ENCODE measurements at places on chromosomes 5 and 9.

- DNase-seq, result no peak
Measured at GRCh38 chr5:161763571-161763970, 78.0 kb downstream of the GABRA6 start.

DNA sequence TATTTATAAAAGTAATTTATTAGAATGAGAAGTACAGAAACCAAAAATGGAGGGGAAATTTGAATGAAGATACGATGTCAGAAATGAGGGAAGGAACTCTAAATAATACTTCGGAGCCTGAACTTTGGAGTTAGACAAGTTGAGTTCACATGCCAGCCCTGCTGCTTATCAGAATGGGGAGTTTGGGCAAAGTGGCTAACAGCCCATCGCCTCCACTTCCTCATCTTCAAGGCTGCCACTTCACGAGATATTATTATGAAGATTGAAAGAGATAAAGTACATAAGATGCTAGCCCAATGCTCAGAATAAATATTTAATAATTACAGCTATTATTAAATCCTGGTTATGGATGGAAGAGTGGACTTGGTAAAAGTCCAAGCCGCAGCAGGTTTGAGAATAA lies 56.2 kb upstream of the ABCA1 start:
- DNase-seq, result no peak

DNA sequence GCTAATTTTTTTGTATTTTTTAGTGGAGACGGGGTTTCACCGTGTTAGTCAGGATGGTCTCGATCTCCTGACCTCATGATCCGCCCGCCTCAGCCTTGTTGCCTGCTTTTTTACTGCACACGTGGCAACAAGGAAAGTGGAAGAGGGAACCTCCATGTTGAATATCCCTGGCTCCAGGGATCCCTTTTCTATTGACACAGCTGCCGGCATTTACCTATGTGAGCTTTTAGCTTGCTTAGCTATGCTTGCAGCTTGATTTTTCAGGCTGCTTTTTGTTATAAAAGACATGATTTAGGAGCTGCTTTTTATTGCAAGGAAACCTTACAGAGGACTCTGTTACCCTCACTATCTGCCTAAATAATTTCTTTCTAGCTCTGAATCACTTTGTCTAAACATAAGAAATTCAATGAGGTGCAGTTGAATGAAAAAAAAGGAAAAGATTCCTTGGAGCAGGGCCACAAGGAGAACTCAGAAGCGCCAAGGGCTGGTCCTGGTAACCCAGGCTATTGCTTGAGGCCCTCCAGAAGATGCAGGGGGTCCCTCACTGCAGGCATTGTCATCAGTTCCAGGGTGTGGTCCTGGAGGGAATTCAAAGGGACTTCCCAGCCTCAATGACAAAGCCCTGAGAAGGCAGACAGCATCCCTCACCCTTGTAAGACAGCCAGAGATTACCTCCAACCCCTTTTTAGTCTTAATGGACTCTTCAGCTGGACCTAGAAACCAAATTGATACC lies 89.9 kb downstream of the SYK start:
- no peak for DNase-seq

DNA sequence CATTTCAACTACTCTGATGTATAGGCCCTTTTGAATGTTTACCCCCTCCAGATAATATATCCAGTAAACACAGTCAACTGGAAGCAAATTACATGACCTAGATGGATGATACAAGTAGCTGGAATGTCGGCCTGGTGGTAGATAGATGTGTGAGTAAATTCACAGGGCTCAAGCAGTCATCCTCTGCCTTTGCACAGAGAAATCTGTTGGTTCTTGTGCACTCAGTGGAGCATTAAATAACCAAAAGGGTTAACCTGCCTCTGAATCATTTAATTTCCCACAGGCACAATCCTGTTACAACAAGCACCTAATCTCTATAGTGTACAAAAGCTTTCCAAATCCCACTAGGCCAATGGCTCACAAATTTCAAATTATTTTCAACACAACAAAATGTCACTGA lies 668.3 kb downstream of the DNAH5 start:
- DNase-seq, result no peak

DNA sequence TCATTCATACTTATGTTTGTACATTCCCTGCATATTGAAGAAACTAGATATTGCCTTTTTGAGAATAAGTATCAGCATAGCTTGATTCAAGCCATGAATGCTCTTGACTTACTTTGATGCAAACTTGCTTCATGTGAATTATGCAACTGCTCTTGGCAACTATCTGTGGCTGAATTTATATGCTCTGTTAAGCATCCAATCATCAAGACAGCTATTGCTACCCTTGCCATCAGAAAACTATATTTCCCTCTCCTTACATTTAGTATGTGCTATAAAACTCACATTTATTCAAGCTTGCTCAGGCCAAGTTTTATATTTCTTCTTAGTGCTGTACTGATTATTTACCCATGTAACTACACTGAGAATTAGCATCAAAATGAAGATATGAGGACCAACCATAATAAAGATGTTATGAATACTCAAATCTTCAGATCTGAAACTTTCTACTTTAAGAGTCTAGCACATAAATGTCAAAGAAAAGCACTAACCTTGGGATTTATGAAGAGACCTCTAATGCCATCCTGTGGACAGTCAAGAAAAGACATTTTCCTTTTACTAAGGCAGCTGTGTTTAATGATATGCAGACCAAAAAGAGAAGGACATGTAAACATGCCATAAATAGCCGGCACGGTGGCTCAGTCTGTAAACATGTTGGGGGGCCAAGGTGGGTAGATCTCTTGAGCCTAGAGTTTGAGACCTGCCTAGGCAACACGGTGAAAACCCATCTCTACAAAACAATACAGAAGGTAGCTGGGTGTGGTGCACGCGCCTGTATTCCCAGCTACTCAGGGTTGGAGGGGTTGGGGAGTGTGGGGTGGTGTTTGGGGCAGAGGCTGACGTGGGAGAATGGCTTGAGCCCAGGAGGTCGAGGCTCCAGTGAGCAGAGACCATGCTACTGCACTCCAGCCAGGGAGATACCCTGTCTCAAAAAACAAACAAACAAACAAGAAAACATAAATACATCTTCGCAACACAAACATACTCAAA lies 267.0 kb upstream of the TYRP1 start:
- no peak for DNase-seq

DNA sequence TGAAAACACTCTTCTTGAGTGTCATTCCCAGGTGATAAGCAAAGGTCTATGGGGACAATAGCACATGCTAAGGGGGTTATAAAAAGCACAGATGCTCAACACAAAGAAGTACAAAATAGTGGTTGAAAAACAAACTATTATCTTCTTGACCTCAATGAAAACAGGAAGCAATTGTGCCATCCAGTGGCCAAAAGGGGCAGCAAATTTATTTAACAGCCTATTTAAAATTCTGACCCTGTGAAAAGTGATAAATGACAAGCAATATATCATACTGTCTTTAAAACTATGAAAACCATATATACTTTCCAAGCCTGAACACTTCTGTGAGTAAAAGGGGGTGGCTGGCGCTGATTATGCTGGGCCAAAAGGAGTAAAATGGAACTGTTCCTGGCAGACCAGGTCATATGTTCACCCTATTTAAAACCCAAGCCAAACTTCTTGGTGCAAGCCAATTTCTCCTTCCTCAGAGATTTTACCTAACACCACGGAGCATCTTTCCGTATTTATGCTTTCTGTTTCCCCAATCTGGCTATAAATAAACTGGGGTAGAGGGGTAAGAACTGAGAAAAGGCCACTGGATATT lies 29.7 kb downstream of the TEX10 start:
- DNase-seq, result no peak

GRCh38 chr5:52800394-52801213 lies 12.9 kb downstream of the ITGA1 start:
- no peak for DNase-seq

GRCh38 chr5:72183101-72183520 lies 75.8 kb downstream of the MAP1B start:
- no peak for DNase-seq

DNA sequence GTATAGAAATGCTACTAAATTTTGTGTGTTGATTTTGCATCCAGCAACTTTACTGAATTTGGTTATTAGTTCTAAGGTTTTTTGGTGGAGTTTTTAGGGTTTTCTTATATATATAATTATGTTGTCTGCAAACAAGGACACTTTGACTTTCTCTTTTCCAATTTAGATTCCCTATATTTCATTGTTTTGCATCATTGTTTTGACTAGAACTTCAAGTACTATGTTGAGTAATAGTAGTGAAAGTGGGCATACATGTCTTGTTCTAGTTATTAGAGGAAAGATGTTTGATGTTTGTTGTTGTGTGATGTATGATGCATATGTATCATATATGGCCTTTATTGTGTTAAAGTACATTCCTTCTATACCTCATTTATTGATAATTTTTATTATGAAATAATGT lies 362.3 kb upstream of the PRR16 start:
- DNase-seq, result no peak

DNA sequence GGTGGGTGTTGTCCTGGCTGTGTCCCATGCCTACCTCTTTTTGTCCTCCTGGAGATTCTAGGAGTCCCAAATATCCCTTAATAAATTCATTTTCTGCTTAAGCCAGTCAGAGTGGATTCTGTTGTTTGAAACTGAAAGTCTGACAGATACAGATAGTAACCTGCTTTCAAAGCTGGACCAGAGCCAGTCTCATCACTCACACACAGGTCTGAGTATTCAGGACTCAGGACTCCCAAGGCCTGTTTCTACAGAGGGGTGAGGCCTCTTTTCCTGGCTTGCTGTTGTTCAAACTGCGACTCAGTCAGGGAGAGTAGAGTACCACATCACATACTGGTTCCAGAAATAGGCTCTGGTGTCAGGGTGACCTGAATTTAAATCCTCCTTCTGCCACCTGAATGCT lies 190.1 kb downstream of the PAX5 start:
- no peak for DNase-seq

- no peak for DNase-seq
Measured at GRCh38 chr5:111730659-111731382, 26.2 kb downstream of the NREP start.
